AG04450 (cell line): ENCODE measurements at places on chromosomes 6 and 20. TPM values are rescaled to one million over a fixed set of nuclear protein-coding genes. Genes with fewer than 3 reads are reported as not detected.
A peak's percentile ranks its signal among the peaks of the same experiment; 100 is the strongest.

- no peak for DNase-seq
Measured at GRCh38 chr6:42404484-42404883, 47.2 kb downstream of the TRERF1 start.

GRCh38 chr6:3808759-3809514 lies 40.2 kb upstream of the FAM50B start:
- DNase-seq = peak; percentile 71

DNA sequence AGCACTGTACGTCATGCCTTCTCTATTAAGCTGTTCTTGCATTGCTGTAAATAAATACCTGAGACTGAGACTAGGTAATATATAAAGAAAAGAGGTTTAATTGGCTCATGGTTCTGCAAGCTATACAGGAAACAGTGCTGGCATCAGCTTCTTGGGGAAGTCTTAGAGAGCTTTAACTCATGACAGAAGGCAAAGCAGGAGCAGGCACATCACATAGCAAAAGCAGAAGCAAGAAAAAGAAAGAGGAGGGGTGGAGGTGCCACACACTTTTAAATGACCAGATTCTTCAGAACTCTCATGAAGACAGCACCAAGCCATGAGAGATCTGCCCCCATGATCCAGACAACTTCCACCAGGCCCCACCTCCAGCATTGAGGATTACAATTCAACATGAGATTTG lies 30.1 kb downstream of the CYB5R4 start:
- DNase-seq = no peak

Gene ABT1
- polyA plus RNA-seq = 12.8 and 14.9 TPM in 2 replicates

- no peak for DNase-seq
Measured at GRCh38 chr20:63011798-63012197, 5.0 kb upstream of the BHLHE23 start.

Gene PTCHD4
- 2.3 and 2.9 TPM in 2 replicates for polyA plus RNA-seq

DNA sequence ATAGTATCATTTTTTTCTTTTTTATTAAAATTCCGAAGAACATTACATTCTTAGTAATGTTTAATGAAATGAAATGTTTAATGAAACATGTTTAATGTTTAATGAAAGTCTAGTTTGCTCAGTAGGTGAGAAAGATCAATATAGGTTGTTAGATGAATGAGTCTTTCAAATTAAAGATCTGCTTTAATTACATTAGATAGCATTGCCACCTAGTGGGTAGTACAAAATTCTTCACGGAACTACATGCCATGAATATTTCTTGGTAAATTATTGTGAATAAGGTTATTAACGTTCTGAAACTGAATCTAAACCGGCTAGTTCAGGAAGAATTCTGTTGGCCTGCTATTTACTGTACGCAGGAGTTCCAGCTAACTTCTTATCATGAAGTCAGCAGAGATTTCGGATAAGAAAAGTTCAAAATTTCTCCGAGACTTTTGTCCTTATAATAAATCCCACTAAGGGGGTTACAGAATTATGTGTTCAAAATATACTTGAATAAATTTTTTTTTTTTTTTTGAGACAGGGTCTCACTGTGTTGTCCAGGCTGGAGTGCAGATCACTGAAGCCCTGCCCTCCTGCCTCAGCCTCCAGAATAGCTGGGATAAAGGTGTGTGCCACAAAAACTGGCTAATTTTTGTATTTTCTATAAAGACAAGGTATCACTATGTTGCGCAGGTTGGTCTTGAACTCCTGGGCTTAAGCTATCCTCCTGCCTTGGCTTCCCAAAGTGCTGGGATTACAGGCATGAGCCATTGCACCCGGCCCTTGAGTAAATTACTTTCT lies 7.9 kb upstream of the GMNN start:
- no peak for DNase-seq

DNA sequence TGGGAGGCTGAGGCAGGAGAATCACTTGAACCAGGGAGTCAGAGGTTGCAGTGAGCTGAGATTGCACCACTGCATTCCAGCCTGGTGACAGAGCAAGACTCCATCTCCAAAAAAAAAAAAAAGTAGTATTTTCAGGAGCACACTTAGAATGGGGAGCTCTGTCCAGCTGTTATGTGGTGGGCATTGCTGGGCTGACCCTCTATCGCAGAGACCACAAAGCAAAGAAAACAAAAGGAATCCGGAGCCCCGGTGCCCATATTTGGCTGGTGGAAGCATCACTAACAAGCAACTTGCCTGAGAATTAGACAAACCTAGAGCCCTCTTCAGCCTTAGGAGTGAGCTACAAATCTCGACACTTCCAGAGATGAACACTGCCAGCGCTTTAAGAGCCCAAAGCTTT lies 137.3 kb upstream of the GPR6 start:
- DNase-seq = no peak

Gene NT5E
- 127 and 164 TPM in 2 replicates for polyA plus RNA-seq

Gene CAGE1
- polyA plus RNA-seq = not detected in 2 replicates

Gene CCNC
- 54.9 and 68.4 TPM in 2 replicates for polyA plus RNA-seq

- DNase-seq = no peak
Measured at GRCh38 chr20:48231253-48231930, 446.1 kb upstream of the SULF2 start.

GRCh38 chr20:3044336-3044965 lies 1.0 kb downstream of the GNRH2 start:
- no peak for DNase-seq

GRCh38 chr6:158837684-158838625 lies 18.8 kb upstream of the EZR start:
- DNase-seq = no peak

DNA sequence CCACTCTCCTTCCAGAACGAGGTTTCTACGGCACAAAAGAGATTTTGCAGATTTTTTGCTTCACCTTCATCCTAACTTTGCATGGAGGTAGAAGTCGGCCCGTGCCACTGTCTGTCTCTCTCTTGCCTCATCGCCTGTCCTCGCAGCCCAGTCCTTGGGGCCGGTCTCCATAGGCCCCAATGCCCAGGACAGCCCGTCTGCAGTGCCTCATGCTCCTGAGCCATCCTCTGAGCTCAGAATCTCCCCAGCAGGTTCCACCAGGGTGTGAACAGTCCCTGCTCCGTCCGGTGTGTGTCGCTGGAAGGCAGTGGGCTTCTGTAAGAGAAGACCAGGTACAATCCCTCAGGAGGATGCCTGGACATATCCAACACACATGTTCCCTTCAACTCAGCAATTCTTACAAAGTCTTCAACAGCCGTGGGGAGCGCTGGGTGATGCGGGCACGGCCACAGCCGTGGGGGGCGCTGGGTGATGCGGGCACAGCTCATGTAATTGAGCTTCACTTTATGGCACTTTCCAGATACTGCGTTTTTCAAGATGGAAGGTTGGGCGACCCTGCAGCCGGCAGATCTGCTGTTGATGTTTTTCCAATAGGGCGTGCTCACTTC lies 231.9 kb downstream of the DLL1 start:
- no peak for DNase-seq

Gene GSTA4
- 60.2 and 76.7 TPM in 2 replicates for polyA plus RNA-seq

GRCh38 chr20:31605902-31606803 lies 1.1 kb downstream of the ID1 start:
- no peak for DNase-seq

- no peak for DNase-seq
Measured at GRCh38 chr6:143708889-143709288, 31.1 kb downstream of the PHACTR2 start.

Gene SLC17A4
- polyA plus RNA-seq = not detected in 2 replicates

DNA sequence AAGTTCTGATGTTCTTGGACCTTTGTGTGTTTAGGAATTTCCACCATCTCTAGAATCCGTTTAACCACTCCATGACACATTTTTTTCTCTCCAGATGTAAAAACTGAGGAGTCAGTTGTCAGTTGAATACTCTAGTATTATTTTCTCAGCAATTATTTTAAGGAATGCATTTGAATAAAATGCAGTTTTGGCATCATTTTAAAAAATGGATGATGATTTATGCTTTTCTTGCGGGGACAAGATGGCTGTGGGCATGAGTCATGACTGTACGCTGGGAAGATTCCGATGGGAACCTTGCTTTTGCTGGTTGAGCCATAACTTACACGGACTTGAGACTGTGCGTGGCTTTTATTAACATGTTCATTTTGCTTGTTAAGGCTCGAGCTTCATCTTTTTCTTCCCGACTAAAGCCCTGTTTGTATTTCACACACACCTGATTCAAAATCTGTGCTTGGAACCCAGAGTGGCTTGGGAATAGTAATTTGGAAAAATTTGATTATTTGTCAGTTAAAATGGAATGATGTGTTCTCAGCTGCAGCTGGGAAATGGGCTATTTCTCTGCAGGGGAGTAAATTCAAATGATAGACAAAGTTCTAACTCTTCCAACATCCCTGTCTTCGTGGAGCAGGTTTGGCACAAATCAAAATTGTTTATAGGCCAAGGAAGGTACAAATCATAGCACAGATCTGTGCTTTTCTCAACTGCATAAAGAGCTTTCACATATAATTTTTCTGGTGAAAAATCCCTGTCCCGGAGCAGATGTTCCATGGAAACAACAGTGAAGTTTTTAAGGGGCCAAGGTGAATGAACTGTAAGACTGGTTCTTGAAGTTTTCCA lies 470.5 kb upstream of the JAG1 start:
- peak; percentile 61 for DNase-seq

DNA sequence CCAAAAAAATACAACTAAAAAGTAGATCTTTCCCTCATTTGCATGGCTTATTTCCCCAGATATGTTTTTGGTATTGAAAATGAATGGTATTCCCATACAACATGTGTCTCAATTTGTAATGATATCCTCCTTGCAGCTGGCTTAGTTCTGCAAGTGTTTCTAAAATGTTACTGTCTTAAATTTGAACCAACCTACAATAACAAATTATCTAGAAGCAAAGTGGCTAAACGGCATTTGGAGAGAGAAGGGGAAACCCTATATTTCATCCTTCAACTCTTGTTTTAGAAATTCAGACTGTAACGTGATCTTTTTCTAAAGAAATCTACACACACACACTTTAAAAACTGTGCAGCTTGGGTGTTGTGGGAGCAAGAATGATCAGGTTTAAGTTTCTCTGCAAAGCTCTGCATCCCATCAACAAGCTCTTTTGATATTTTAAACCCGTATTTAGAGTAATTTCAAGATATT lies 153.0 kb downstream of the SOBP start:
- no peak for DNase-seq

- no peak for DNase-seq
Measured at GRCh38 chr20:4805663-4806449, 84.1 kb downstream of the PRND start.

- DNase-seq = no peak
Measured at GRCh38 chr20:38547288-38548085, 33.5 kb upstream of the ADIG start.

GRCh38 chr6:150293423-150294173 lies 75.2 kb upstream of the IYD start:
- no peak for DNase-seq

DNA sequence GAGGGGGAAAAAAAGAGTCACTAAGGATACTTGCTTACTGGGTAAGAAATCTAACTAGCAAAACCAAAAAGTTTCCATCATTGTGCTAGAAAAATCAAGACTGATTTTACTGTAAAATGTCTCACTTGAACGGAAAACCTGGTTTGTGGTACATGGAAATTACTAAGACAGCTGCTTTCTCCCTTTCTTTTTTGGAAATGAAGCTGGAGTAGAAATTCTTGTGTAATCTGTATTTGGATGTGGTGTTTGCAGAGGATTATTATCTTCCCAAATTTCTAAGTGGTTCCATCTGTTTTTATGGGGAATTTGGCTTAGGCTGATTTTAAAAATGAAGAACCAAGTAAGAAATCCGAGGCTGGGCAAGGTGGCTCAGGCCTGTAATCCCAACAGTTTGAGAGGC lies 20.4 kb downstream of the EPB41L2 start:
- DNase-seq = no peak

Gene EEF1A2
- 0.94 and 0.99 TPM in 2 replicates for polyA plus RNA-seq

DNA sequence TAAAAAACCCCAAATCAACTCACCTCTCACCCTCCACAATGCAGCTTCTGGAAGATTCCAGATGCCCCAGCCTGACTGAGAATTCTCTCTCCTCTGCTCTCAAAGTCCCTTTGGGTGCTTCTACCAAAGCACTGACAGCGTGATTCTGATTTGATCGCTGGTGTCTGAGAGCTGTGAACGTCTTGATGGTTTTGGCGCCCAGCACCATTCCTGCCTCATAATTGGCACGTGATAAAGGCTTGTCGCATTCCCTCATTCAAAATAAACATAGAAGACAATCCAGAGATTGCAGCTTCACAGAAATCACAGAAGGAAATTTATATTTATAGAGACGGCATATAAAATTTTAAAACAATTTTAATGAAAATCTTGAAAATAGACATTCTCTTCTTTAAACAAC lies 24.1 kb upstream of the ECI2 start:
- no peak for DNase-seq

DNA sequence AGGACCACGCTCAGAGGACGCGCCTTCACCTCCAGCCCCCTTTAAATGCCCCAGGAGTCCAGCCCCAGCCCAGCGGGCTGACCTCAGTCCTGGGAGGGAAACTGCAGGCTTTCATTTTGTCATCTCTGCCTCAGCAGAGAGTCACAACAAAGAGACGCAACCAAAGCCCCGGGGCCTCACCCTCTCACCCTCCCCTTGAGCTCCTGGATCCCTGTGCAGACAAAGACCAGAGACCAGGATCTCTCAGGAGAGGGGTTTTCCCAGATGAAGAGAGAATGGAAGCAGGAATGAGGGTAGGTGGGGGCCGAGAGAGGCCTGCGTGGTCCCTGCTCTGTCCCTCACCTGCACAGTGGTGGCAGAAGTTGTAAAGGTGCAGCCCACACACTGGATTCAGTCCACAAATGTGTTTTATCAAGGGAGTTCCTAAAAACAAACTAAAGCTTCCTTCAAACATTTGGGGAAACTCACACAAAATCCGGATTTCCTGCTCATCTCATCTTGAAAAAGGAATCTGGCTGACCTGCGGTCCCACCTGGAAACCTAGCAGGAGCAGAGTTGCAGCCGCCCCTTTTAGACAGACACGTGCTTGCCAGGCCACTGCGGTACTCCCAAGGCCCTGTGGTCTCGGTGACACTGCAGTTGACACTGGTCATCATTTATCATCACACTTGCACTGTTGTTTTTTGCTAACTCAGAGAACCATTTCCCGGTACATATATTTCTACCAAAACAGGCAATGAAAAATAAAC lies 27.1 kb downstream of the PTGIS start:
- DNase-seq = no peak

DNA sequence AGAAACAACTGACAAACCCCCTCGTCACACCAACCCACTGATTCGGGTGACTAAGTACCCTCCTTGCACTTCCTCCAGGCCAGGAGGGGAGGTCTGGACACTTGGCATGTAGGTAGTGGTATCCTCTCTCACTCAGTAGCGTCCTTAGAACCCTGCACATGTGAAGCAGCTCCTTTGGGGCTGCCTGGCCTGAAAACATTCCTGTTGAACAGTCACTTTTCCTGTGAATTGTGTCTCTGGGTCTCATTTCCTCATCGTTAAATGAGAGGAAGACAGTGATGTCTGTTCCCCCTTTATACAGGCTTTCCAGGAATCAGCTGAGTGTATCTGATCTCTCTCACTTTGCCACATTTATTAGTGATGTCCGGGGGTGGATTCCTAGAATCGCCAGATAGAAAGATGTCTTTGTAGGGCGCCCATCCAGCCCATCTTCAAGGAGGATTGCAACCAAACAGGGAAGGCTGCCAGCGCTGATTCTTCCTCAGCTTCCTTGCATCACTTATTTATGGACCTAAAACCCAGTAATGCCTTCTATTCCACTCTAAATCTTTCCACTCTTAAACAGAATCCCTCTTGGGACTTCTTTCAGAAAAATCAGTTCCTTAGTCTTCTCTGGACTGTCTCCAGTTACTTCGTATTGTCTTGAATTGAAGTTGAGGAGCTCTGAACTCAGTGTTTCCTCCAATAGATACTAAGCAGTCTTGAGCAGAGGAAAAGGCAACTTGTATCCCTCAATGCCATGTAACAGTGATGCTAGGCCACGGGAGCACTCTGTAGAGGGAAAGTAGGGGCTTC lies 9.4 kb upstream of the POPDC3 start:
- no peak for DNase-seq

Gene PAQR8
- 4.2 and 4.6 TPM in 2 replicates for polyA plus RNA-seq

Gene VTA1
- polyA plus RNA-seq = 81.4 and 103 TPM in 2 replicates

Gene CLVS2
- polyA plus RNA-seq = not detected in 2 replicates
